ENCODE measurements at places on chromosomes 16 and 17.

GRCh38 chr16:26263406-26263805, 571.6 kb downstream of the HS3ST4 start:
- DNase-seq = no peak

- no peak for DNase-seq
Observed at GRCh38 chr17:37082311-37082860, 133.6 kb downstream of the AATF start.

- no peak for DNase-seq
Observed at GRCh38 chr16:12171706-12172105, 195.2 kb downstream of the SNX29 start.

DNA sequence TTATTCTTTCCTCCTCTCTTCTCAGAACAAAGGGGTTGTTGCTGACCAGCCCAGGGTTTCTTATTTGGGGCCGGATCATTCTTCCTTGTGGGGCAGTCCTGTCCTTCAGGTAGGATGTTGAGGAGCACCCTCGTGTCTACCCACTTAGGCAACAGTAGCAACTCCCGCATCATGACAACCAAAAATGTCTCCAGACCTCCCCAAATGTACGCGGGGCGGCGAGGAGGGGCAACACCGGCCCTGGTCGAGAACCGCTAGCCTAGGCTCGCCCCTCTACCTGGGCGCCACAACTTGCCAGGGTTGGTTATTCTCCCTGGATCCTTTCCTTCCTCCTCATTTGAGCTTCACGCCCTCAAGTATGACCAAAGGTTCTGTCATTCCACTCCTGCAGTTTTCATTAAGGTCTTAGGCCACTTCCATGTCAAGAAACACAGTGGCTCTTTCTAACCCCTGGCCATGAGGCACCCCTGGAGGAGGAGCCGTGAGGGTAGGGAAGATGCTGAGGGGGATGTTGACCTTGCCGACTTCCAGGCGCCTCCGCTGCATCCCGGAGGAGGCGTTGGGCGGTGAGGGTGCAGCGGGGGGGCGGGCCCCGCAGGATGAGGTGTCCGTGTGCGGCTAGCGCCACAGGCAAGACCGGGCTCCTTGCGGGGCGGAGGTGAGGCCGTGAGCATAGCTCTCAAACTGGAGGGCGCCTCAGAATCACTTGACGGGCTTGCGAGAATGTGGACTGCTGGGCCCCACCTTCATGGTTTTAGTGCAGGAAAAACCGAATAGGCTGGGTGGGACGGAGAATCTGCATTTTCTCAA, 712 bp upstream of the SPECC1 start:
- no peak for DNase-seq

All from stromal cell of bone marrow (primary cell).